ENCODE measurements at places on chromosomes 16 and 17.

- no peak for DNase-seq
These were observed 55.4 kb downstream of the ADCY9 start for GRCh38 chr16:4060823-4061222.

DNA sequence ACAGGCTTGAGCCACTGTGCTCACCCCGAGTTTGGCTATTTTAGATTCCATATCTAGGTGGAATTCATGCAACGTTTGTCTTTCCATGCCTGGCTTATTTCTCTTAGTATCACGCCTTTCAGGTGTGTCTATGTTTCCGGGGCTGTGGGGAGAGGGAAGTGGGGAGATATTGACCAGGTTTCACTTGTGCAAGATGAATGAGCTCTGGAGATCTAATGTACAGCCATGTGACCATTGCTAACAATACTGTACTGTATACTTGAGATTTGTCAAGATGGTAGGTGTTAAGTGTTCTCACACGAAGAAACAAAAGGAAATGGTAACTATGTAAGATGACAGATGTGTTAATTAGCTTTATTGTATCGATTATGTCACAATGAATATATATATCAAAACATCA, 199.6 kb downstream of the SHISA9 start:
- no peak for DNase-seq

- no peak for DNase-seq
These were observed 1.8 kb downstream of the ASGR1 start for GRCh38 chr17:7177191-7177953.

DNA sequence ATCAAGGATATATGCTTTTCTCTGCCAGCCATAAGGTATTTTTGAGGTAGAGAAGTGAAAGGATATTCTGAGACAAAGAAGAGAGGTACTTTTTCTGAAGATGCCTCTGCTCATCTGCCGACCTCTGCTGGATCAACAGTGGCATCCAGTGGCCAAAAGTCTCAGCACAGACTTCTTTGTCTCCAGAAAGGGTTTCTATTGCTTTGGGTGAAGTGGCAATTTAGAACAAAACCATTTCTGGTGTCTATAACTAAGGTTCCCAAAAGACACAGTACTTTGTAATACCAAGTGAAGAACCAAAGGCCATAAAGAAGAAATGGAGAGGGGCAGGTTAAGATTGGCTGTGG, 155.2 kb upstream of the C17orf78 start:
- DNase-seq, result no peak

- DNase-seq, result no peak
These were observed 9.2 kb downstream of the DYNC1LI2 start for GRCh38 chr16:66741950-66742808.

- DNase-seq, result no peak
These were observed 76.7 kb upstream of the MARCHF10 start for GRCh38 chr17:62884781-62885180.

- DNase-seq, result no peak
These were observed 264.5 kb downstream of the WWOX start for GRCh38 chr16:78363843-78364555.

GRCh38 chr17:78039581-78039980, 81.1 kb downstream of the TNRC6C start:
- DNase-seq, result no peak

GRCh38 chr16:64428463-64429113, 693.3 kb downstream of the CDH11 start:
- DNase-seq, result no peak

DNA sequence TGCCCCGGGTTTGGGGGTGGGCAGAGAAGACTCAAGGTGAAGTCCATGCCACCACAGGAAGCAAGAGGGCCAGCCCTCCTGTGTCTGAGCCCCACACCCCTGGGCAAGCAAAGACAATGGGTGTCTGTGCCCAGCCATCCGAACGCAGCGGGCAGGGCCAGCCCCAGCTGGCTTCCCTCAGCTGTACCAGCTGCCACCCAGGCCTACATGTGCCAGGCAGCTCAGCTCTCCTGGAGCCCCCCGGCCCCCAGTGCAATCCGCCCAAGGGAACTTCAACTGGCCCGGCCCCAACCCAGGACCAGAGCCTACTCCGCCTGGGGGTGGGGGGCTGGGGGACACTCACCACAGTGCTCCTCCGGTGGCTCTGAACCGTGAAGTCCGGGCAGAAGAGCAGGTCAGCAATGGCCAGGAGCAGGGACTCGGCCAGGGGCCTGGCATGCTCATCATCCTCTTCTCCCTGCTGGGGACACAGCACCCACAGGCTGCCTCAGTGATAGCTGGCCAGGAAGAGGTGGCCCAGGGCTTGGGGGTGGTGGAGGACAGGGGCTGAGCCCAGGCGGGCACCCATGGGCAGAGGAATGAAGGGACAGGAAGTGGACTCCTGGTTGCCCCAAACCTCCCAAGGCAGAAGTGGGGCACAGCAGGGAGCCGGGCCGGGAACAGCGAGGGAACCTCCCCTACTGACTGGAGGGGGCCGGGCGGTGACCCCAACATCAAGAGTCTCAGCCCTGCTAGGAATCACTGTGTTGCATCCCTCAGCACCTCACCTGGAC, 9.8 kb downstream of the HID1 start:
- no peak for DNase-seq

DNA sequence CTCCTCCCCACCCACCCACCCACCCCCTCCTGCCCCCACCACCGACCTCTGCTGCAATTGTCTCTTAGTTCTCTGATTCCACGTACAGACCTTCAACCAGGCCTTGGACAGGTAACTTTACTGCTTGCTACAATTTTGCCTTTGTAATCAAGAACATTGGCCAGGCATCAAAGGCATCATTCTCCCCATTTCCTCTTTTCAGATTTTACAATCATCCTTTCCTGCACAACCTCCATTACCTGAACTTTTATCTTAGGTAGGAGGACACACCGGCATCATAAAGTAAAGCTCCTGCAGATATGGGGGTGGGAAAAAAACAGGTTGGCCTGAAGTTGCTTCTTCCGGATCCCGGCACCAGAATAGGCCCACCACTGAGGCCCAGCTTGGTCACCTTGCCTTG, 25.7 kb upstream of the SUPT4H1 start:
- no peak for DNase-seq

DNA sequence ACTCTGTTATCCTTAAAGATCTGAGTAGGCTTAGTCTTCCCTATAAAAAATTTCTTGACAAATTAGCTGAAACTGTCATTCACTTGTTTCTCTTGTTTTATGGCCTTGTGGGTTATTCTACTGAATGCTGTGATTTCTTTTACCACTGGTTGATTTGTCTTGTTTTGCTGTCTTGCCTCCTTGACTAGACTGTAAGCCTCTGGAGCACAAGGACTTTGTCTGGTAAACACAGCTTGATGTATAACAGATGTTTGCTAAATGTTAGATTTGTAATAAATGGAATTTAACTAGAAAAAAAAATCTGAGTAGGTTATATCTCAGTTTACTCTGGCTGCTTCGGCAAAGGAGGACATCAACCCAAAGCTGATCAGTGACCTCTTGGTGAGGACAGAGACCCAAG, 21.6 kb downstream of the VAC14 start:
- no peak for DNase-seq

GRCh38 chr17:61568219-61569072, 22.6 kb downstream of the NACA2 start:
- DNase-seq, result no peak

- DNase-seq, result no peak
These were observed 63.6 kb downstream of the SCNN1B start for GRCh38 chr16:23365602-23366240.

GRCh38 chr17:75342996-75343395, 53.8 kb upstream of the SLC25A19 start:
- no peak for DNase-seq

GRCh38 chr17:50345432-50346312, at the start of gene XYLT2:
XYLT2 (plus strand) TSS chr17:50346126; CDS start chr17:50346141, 15 bp downstream.
- no peak for DNase-seq

GRCh38 chr17:73835605-73836004, 191.4 kb upstream of the SDK2 start:
- no peak for DNase-seq

GRCh38 chr17:68033636-68034451, 1.7 kb upstream of the KPNA2 start:
- DNase-seq, result no peak

DNA sequence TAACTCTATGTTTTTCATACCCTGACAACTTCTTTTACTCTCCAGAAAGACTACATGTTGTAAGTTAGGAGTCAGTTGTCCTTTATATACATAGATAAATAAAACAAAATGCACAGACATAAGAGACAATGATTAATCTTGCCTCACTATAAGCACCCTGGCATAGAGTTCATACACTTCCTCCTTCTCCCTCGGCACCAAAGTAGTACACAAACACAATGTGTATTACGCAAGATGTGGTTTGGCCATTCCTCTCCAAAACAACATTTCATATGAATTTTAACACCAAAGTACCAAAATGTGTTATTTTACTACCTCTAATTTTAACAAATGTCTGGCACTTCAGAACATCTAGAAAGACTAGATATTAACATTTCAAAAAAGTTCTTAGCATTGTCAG, 17.2 kb upstream of the SLFN11 start:
- no peak for DNase-seq

DNA sequence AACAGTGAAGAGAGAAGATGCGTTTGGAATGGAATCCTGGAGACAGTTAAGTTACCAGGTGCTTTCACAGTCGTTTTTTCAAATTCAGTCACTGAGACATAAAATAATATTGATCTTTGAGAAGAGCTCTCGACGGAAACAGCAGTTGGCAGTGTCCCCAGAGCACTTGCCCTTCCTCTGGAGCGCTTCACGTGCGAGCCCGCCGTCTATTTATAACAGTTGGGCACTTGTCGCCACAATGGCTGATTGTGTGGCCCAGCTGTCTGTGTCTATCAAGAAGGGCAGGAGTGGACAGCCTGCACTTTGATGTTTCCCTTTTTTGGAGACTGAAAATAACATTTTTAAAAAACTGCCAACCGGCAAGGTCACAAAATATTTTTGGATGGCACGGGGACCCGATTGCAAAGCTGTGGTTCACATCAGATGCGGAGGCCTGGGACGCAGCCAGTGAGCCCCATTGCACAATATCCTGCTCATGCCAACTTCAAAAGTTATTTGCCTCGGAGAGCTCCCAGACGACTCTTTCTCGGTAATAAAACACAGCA, 62.9 kb downstream of the ADCY9 start:
- no peak for DNase-seq

DNA sequence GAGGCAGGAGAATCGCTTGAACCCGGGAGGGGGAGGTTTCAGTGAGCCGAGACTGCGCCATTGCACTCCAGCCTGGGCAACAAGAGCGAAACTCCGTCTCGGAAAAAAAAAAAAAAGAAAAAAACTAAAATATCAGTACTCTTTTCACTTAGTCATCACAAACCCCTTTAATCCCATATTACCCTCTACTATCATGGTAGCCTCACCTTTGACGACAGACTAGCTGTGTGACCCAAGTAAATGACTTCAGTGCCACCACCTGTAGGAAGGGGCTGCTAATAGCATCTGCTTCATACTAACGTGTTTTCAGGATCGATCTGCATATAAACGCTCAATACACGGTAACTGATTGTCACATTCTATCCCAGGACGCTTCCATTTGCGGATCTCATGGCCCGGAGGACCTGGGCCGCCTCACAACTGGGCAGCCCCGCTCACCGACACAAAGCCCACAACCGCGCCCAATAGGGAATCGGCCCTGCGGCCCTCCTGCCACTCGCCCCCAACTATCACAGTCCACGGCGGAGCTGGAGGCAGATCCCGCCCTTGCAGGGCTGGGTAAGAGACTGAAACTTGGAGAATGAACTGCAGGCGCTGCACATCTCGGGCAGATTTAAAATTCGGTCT, 1.1 kb upstream of the ZNF263 start:
- DNase-seq, result no peak
